ENCODE measurements at places on chromosomes 11 and 22. TPM values are rescaled to one million over a fixed set of nuclear protein-coding genes. Genes with fewer than 3 reads are reported as not detected.

Gene CWC15
- total RNA-seq = 30.2 TPM

Gene MEN1
- 35.0 TPM for total RNA-seq

Gene OR52I1
- total RNA-seq = not detected

Gene CLDN5
- not detected for total RNA-seq

Gene RIMBP3B
- 0.30 TPM for total RNA-seq

Gene HSPA8
- 1,414 TPM for total RNA-seq

Gene CLMP
- 26.6 TPM for total RNA-seq

Gene SLC22A25
- not detected for total RNA-seq

Gene ESAM
- 10.4 TPM for total RNA-seq

Gene TBX1
- total RNA-seq = 4.2 TPM
